ENCODE measurements at places on chromosomes 11 and 22.

GRCh38 chr11:121451986-121452608 is at the start of gene SORL1:
Gene SORL1 (plus strand): TSS chr11:121452314. CDS start chr11:121452332, 18 bp downstream.
- peak; percentile 81 for DNase-seq

DNA sequence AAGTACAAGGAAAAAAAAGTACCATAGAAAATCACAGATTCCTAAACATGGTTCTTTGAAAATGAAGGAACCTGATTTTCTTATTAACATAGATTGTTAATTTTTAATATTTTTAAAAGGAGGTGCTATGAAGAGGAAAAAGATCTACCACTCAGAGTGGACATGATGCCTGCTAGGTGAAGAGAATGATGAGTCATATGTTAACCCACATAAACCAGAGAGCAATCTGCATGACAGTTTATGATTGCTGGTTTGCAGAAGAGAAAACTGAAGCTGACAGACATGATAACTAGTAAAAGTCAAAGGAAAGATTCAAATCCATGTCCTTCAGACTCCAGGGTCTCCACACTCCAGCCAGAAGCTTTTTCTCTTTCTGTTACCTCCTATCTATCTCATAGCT is 1231.7 kb downstream of the LRRC4C start:
- DNase-seq = no peak

DNA sequence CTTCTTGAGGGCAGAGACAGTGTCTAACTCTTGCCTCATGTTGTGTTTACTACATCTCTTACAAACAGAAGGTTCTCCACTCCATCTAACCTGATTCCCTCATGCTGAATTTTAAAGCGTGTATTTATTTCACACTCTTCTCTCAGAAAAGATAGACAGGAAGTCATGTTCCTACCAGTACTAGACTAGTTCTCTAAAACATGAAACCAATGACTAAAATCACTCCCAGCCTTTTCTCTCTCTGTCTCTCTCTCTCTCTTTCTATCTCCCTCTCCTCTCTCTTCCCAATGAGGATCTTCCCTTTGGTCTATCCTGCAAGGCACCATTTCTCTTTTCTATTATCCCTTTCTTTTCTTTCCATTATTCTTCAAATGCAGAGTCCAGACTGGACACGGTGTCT is 391.9 kb upstream of the CADM1 start:
- DNase-seq = no peak

- no peak for DNase-seq
These were observed 81.4 kb downstream of the TBC1D22A start for GRCh38 chr22:46843821-46844255.

GRCh38 chr11:134139303-134139872 is 70.5 kb downstream of the JAM3 start:
- no peak for DNase-seq

DNA sequence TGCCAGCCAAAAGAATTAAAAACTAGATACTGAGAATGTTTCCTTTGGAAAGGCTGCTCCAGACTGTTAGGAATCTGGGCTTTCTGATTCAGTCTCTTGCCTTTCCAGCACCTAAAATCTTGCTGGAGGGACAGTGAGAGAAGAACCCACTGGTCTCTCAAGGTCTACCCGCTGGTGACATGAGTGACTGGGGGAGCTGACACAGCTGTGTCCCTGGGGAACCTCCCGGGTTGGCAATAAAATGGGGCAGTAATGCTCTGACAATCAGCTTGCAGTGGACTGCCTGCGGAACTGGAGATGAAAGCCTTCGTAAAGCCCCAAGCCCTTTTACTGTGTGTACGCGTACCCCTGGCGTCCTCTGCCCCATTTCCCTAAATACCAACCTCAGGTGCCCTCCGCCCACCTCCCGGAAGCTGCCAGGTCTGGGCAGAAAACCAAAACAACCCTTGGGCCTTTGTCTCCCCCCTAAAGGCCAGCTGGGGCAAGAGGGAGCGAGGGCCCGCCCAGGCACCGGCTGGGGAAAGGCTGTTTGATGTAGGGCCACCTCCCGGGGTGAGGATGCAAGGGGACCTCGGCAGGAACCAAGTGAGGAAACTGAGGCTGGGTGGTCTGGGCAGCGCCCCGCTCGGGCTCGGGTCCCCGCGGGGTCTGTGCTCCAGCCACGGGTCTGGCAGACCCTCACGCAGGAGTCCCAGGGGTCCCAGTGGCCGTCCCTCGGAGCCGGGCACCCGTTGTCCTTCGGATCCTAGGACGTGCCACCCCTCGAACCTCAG is 741 bp downstream of the CARS1 start:
- peak; percentile 1 for DNase-seq

- DNase-seq = no peak
These were observed 10.5 kb downstream of the ART5 start for GRCh38 chr11:3631331-3631730.

DNA sequence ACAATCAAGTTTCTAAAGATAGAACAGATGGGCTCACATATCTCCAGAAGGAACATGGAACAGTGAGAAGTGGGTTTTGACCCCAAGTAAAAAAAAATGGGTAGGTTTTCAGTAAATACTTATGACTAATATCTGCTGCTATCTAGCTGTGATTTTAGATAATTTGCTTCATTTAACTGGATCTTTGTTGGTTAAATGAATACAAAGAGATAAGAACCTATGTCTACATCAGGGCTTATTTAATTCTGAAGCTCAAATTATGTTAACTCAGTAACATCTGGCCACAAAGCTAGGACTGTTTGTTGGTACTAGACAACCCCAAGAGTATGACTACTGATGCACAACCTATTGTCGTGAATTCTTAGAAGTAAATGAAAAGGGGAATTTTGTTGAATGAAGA is 144.4 kb upstream of the SESN3 start:
- no peak for DNase-seq

GRCh38 chr22:40691532-40691931 is 12.2 kb downstream of the MCHR1 start:
- no peak for DNase-seq

GRCh38 chr22:35315855-35316745 is 16.4 kb downstream of the TOM1 start:
- DNase-seq = no peak

DNA sequence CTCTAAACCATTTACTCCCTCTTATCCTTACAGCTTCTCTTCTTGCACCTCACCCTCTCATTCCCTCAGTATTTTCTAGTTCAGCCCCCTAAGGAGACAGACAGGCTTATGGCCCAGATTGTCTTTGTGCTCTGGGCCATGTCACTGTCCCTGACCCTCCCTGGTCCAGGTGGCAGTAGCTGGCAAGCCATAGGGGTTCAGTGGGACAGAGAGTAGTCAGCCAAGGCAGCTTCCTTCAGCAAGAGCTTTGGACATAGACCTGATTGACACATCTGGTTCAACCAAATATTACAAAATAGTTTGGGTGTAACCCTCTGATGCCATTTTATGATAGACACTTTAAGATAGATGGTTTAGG is 53.9 kb downstream of the NCAM1 start:
- no peak for DNase-seq

GRCh38 chr11:4063348-4063747 is 31.3 kb upstream of the RRM1 start:
- no peak for DNase-seq

- no peak for DNase-seq
These were observed 286.7 kb downstream of the MN1 start for GRCh38 chr22:27514601-27515523.

DNA sequence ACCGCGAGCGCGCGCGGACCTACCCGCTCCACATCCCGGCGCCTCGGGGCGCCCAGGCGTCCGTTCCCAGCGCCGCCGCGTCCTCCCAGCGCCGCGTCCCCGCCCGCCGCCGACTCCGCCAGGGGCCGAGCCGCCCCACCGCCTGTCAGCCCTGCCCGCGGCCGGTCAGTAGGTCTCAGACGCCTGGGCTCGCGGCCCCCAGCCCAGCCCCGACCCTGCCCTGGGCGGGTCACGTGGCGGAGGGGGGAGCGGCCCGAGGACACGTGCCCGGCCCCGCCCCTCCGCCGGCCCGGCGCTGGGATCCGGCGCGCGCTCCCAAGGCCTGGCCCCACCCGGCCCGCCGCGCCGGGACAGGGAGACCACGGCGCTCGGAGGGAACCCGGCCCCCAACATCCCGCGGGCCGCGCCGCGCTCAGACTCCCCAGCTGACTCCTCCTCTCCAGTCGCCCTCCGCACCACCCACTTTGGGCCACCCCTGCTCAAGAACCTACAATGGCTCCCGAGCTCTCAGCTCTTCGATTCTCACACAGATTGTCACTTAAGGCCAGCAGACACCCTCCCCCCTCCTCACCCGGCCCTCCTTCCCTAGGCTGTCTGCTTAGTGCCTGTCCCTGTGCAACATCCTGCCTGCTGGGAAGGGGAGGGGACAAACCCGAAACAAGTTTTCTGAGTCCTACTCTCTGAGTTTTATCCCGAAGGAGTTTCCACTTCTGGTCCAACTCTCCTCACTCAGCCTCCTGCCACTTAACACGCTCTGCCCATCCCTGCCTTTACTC is at the start of gene RAB3IL1:
RAB3IL1 (minus strand) TSS at position 233 of the 776 bp plus-strand sequence; CDS start at position 34, 199 bp downstream.
- peak; percentile 58 for DNase-seq

- peak; percentile 50 for DNase-seq
These were observed 11.5 kb upstream of the TBC1D22A start for GRCh38 chr22:46750863-46751443.

GRCh38 chr11:2213384-2213842 is 41.8 kb upstream of the TH start:
- DNase-seq = no peak

- no peak for DNase-seq
These were observed 829.7 kb upstream of the FAT3 start for GRCh38 chr11:91394727-91395414.

GRCh38 chr11:105856954-105857353 is 165.1 kb downstream of the MSANTD4 start:
- no peak for DNase-seq

DNA sequence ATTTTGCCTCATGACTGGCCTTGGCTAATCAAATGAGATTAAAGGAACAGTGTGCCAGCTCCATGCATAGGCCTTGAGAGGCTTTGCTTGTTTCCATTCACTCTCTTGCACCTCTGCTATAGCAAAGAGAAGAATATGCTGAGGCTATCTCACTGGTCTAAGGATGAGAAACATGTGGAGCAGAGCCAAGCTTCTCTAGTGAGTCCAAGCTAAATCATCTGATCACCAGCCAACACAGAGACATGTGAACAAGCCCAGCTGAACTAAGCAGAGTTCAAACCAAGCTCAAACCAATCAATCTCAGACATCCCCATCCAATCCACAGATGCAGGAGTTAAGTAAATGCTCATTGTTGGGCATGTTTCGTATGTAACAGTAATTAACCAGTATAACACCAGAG is 69.4 kb upstream of the API5 start:
- no peak for DNase-seq

- no peak for DNase-seq
These were observed 32.7 kb downstream of the RIBC2 start for GRCh38 chr22:45446216-45446615.

DNA sequence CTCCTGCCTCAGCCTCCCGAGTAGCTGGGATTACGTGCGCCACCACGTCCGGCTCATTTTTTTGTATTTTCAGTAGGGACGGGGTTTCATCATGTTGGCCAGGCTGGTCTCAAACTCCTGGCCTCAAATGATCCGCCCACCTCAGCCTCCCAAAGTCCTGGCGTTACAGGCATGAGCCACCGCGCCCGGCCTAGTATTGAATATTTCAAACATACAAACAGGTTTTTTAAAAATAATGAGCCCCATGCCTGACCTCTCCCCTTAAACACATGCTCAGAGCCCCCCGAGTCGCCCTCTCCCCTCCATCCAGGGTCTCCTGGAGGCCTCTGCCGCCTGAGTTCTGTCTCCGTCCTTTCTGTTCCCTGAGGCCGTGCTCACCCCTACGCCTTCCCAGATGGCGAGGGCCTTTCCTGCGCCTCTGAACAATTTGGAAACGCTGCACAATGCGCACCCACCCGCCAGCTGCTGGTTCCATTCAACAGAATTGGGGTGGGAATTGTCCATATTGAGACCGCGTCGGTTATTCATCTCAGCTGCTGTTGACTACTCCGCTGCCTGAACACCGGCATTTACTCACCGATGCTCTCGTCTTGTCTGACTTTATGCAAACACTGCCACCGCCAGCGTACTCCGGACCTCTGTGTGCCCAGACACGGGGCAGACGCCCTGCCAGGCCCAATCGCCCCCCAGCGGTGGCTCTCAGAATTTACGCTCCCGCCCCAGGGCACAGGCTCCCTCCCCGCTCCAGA is 13.6 kb upstream of the RNH1 start:
- no peak for DNase-seq

DNA sequence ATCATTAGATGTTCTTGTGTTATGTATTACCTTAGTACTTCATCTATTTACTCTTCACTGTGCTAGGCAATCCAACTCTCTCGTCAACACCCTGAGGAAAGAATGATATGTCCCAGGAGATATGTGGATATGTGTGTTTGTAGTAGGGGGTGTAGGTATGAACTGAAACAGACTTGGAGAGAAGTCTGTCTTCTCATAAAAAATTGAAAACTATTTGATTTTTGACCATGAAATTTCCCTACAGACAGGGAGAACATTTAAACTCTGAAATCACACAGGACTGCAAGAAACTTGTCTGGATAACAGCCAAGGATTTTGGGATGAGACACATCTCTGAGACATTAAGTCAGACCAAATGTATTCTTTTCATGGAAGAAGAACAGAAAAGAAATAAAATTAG is 967.0 kb upstream of the FAT3 start:
- no peak for DNase-seq

DNA sequence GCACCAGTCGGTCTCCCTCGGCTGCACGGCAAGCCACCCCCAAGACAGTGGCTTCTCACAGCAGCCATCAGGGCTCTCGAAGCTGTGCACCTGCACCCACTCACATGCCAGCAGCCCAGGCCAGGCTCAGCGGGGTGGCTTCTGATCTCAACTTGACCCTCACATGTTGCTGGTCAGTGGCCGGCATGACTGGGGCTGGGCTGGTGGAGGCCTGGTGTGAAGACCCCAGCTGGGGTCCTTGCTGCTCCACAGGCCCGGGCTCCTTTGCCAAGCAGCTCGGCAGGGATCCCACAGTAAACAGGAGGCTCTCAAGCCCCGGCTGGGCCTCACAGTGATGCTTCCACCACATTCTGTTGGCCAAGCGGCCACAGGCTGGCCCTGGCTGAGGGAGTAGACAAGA is 128.2 kb downstream of the BRD1 start:
- DNase-seq = no peak

DNA sequence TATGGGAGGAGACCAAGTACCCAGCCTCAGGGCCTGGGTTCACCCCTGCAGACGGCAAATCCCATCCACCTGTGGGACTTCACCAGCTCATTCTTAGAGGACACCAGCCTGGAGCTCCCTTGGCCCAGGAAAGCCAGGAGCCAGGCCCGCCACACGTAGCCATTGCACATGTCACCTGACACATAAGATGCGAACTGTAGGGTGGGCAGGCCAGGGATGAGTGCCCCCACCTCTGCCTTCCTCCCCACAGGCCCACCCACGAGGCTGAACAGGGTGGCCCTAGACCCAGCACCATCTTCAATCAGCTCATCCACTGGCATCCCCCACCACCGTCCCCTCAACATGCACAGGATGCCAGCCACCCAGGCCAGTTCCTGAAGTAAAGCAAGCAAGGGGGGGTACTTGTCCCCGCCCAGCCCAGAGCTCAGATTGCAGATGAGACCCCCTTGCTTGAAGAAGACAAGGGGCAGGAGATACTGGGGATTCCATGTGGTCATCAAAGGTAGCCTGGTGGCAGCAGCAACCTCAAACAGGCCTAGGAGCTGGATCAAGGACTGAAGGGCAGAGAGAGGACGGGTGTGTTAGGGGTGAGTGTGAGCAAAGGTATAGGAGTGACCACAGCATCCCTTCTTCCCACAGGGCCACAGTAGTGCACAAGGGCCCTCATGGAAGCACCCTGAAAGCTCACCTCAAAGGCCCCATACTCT is 45.6 kb downstream of the IGLL5 start:
- no peak for DNase-seq

GRCh38 chr22:38300197-38300945 is 16.9 kb downstream of the CSNK1E start:
- no peak for DNase-seq

GRCh38 chr11:79371152-79371551 is 69.7 kb downstream of the TENM4 start:
- no peak for DNase-seq

Data from LoVo (cell line).